Effector CD4-positive, alpha-beta T cell (primary cell): ENCODE measurements at places on chromosomes 12 and 14.

GRCh38 chr14:64997108-64997794 lies 10.6 kb downstream of the FNTB start:
- DNase-seq = no peak

- DNase-seq = no peak
Measured at GRCh38 chr12:45725631-45726602, 3.6 kb upstream of the ARID2 start.

GRCh38 chr12:79426121-79426520 lies 264.6 kb downstream of the PAWR start:
- no peak for DNase-seq

DNA sequence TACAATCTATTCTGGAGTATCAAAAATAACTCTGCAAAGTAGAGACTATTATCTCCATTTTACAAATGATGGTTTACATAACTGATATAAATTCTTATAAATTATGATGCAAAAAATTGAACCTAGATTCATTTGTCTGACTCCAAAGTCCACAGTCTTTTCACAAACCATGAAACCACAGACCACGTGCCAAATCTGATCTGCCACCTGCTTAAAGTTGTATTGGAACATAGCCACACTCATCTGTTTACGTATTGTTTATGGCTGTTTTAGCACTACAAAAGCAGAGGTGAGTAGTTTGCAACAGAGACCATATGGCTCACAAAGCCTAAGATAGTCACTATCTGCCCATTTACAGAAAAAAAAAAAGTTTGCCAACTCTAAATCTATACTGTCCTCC lies 105.3 kb downstream of the KCNH5 start:
- DNase-seq = no peak

GRCh38 chr12:15505616-15506015 lies 183.3 kb downstream of the PTPRO start:
- no peak for DNase-seq
